Activated CD4-positive, alpha-beta T cell treated with anti-CD3 and anti-CD28 coated beads, Interleukin-2, amount 50 U/mL, for 48 hours (primary cell): ENCODE measurements at places on chromosomes 7 and 10.

- DNase-seq = no peak
Observed at GRCh38 chr7:39969431-39969830, 19.4 kb downstream of the CDK13 start.

GRCh38 chr7:2516194-2516555 is 3.4 kb upstream of the LFNG start:
- DNase-seq = no peak

DNA sequence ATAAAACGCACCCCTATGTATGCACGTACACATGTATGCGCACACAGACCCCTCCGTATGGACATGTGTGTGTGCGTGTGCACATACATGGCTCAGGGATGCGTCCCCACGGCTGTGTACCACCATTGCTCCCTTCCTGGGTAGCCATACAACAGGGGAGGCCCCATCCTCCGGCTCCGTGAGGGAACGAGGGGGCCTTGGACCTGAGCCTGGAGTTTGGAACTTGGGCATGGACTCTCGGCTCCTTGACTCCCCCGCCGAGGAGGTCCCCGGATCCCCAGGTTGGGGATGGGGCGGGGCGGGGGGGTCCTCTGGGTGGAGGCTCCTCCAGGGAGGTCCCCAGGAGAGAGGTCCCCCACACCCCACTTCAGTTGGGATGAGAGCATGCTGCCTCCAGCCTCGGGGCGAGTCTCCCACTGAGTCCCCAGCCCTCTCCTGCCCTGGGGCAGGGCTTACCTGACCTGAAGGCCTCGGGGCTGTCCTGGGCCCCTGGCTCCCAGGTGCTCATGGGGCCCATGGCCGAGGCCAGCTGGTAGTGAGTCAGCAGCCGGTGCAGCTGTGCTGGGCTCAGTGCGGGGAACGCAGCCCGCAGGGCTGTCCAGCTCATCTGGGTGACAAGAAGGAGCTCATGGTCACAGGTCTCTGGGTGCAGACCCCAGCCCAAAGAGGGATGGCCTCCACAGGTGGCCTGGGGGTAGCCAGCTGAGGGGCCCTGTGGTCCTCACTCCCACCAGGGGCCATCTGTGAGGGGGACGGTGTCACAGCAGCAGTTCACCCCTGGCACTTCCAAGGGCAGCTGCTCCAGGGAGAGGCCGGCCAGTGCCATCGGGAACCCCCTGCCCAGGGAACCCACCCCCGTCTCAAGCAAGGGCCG is 29.9 kb downstream of the AP5Z1 start:
- no peak for DNase-seq

- no peak for DNase-seq
Observed at GRCh38 chr7:115635376-115635775, 395.2 kb downstream of the TFEC start.

- DNase-seq = no peak
Observed at GRCh38 chr10:125096371-125096770, 64.0 kb downstream of the CTBP2 start.

GRCh38 chr7:14894826-14895225 is 7.7 kb downstream of the DGKB start:
- no peak for DNase-seq

DNA sequence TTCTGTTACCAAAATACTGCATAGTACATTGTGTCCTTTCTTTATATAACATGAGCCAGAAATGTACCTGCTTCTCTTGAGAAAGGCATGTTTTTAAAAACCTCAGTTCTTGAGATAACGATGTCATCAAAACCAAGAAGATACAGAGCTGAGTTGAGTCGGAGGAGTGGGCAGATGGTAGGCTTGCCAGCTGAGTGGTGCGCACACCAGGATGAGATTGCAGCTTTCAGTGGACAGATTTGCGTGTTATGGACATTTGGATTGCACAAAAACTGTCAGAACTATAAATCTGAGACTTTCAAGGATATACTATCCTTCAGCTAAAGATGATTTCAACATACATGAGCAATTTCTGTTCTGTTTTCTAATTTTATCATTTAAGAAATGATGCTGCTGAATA is 25.0 kb downstream of the PRKAR2B start:
- no peak for DNase-seq

DNA sequence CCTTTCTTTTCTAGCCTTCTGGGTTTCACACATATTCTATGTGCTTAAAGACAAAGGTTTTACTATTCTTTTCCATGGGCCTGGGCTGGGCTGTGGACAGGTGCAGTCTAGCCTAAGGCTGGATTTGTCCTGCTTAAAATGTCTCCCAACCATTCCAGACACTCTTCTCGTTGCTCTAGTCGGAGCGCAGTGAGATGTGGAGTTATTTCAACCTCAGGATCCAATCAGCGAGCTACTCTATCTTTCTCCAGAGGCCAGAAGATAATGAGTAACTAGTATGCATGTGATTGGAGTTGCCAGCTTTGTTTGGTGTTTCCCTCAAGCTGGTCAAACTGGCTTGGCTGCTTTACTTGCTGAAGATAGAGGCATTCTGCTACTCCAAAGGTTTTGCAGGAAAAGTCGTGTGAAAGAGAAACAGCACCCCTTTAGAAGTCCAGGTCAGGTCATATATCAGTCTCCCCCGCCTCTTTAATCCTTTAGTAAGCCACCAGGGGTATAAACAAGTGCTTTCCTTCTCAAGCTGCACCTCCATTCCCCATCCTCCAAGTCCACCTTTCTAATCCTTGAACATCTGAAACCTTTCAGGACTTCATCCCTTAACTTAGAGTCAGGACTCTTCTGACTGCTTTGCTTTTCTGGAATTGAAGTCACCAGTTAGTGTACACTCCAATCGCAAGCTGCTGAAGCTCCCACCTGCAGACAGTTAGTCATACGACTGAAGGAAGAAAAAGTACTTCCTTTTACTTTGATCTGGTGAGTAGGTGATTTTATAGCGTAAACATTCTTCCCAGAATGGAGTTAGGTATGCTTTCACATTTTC is 78.8 kb downstream of the DNMBP start:
- no peak for DNase-seq

DNA sequence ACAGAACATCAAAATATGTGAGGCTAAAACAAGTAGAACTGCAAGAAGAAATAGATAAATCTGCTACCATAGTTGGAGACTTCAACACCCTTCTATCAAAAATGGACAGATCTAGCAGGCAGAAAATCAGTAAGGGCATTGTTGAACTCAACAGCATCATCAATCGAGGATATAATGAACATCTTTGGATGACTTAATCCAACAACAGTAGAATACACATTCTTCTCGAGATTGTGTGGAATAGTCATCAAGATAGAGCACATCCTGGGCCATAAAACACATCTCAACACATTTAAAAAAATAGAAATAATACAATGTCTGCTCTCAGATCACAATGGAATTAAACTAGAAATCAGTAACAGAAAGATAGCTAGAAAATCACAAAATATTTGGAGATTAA is 9.9 kb downstream of the IGFBP1 start:
- DNase-seq = no peak
